B cell (primary cell): ENCODE measurements at places on chromosomes 5 and 9. TPM values are rescaled to one million over a fixed set of nuclear protein-coding genes. Genes with fewer than 3 reads are reported as not detected.

DNA sequence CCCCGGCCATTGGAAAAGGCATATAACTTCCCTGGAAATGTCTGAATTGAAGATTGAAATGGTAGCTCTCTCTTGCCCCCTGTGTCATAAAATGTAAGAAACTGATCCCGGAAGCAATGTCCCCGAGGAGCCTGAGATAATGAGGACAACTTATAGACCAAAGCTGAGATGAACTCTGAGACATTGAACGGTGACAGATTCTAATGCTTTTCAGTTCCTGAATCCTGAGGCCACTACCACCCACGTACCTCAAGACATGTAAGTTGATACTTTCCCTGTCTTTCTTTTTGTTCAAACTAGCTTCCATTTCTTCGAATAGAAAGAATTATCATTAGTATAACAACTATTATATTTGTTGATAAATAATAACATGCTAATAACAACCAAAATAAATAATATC, 51.0 kb downstream of the KIF4B start:
- no peak for DNase-seq

DNA sequence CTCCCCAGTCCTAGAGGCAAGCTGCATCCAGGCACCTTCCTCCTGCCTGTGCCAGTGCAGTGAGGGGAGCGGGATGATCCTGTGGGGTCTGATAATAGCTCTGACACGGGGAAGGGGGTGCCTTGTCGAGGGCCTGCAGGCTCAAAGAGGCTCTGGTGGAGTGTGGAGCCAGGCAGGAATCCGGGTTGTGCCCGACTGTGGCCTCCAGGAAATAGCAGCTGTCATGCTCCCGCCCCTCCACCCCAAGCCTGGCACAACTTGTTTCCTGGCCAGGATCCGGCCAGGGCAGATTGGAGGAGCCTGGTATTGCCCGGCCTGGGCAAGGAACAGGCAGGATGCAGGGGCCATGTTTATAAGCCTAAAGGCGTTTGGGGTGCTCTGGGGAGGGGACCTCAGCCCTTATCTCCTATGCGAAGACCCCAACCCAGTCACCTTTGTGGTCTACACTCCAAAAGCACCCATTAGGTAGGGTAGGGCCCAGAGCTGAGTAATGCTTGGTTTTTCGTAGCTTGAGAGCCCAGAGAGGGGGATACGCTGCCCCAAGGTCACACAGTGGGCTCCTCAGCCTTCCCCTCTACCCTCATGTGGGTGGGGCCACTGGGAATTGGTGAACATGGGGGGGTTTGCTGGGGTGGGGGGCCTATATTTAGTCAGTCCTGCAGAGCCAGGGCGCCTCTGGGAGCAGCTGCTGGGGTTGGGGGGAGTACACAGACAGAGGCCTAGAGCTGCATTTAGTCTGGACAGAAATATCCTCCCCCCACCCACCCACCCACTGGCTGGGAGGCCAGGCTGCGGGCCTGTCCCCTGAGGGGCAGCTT, 12.2 kb downstream of the CXXC5 start:
- no peak for DNase-seq

The CCDC152 gene
- total RNA-seq = 4.2 and 4.8 TPM in 2 replicates

DNA sequence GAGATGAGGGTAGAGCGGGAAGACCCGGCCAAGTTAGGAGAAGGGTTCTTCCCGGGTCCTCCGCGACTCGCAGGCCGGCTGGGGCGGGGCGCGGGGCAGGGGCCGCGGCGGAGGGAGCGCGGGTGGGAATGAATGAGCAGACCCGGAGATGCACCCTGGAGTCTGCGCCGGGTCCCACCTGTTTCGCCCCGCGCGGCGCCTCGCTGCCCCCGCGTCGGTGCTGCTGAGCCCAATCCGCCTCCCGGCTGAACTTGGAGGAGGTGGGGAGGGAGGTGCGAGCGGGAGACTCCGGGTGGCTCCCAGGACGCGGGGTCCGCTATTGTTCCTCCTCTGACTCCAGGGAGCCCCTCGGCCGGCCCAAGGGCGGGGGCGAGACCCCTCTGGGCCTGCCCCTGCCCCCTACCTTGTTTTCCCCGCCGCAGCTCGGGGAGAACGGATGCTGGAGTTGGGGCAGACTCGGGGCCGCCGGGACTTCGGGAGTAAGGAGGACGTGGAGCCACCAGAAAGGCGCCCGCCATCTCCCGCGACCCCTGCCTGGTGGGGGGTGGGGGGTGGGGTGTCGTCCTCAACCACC, 659 bp downstream of the RAI14 start:
- peak; percentile 16 for DNase-seq

The MCCC2 gene
- 47.2 and 49.7 TPM in 2 replicates for total RNA-seq

DNA sequence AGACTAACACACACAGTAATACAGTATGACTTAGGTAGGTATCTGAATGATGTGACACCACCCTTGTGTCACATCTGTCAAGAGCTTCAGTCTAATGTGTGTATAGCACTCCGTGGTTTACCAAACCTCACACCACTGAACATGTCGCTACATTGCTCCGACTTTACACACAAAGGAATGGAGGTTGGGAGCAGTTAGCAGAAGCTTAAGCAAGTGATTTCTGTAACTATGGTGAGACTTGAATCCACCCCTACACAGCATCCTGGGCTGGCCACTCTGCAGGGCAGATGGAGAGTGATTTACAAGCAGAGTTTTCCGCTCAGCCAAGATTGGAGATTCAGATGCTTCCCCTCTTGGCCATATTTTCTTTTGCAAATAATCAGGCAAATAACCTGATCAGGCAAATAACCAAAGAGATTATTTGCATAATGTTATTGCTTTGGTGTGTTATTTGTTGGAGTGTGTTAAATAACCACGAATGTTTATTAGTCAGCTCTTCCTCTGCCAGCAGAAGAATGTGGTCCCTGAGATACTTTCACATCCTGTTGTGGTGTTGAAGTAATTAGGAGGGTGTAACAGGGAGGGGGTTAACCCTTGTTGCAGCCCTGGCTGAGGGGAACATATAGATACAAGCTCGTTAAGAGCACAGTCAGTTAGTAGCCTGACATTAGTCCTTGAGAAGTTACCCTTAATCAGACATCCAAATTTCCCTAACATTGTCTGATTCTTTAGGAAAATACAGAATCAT, 92.8 kb downstream of the SNX18 start:
- peak; percentile 85 for DNase-seq

GRCh38 chr5:14532180-14532579, 49.4 kb upstream of the OTULINL start:
- DNase-seq = no peak

- no peak for DNase-seq
These were observed 44.6 kb downstream of the IRF1 start for GRCh38 chr5:132445930-132446329.

The CTXN3 gene
- total RNA-seq = not detected in 2 replicates

DNA sequence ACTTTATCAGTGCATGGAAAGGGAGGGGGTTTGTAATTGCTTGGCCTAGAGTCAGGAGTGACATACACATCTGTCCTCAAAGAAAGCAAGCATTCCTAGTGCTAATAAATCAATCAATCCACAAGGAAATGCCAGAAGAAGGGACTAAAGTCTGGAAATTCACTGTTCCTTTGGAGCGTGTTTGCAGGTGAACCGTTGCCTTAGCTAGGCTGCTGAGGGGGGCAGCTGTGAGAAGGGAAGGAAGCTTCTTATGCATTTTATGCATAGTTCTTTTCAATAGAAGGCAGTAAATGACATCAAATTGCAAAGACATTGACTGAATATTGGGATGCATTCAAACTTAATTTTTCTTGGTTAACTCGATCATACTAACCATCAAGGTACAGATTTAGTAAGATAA, 1092.5 kb upstream of the SEMA6A start:
- DNase-seq = no peak

DNA sequence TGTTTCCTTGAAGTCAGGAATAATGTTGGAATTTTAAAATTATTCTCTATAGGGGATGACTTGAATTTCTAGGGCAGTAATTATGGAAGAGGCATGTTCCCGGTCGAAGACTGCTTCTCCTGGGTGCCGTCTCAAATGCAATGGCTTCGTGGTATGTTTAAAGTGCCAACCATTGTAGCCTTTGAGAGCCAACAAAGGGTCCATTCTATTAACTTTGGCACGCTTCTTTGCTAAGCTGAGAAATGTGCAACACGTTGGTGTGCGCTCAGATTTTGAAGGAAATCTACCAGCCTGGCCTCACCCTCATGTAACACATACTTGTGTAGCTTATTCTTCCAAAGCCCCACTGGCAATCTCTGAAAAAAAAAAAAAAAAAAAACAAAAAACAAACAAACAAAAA, 221.2 kb upstream of the ANKH start:
- no peak for DNase-seq

The RPL12 gene
- total RNA-seq = 1,232 and 1,334 TPM in 2 replicates

DNA sequence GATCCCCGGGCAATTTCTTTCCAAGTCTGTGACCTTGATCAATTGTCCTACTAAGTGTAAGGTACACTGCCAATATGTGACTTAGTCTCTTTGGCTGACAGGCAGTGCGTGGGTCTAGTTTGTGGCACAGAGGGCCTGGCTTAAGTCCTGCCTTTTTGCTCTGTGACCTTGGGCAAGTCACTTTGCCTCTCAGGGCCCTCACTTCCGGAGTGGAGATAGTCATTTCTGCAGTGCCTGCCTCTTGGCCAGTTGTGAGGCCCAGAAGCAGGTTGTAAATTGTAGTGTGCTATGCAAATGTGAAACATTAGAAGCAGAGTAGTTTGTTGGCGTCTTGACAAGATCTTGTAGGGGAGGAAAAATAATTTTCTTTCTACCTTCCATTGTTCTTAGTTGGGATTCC, 39.0 kb downstream of the KIF4B start:
- DNase-seq = no peak

The PHF24 gene
- not detected in 2 replicates for total RNA-seq

The NMUR2 gene
- total RNA-seq = not detected in 2 replicates

GRCh38 chr5:14134771-14135170, 8.4 kb upstream of the TRIO start:
- no peak for DNase-seq

- no peak for DNase-seq
These were observed 15.7 kb downstream of the BDP1 start for GRCh38 chr5:71471193-71471592.

- no peak for DNase-seq
These were observed 34.3 kb downstream of the NTRK2 start for GRCh38 chr9:84703793-84704192.

DNA sequence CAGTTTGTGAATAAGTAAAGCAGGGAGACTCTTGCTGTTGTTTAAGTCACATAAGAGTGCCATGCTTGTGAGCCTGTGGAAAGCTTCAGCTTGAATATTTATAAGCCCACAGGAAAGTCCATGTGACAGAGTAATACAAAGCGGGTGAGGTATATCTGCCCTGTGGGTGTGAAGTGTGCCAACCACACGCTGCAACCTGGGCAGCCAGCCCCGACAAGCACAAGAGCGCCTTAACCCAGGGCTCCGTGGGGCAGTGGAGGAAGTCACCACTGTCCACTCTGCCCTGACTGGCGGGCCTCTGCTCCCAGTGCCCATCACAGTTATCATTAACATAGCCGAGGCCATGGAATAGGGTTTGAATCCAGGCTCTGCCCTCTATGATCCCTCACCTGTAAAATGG, 132.2 kb downstream of the SCAMP1 start:
- DNase-seq = no peak
